ENCODE measurements at places on chromosomes 4 and X.
A peak's percentile ranks its signal among the peaks of the same experiment; 100 is the strongest.

DNA sequence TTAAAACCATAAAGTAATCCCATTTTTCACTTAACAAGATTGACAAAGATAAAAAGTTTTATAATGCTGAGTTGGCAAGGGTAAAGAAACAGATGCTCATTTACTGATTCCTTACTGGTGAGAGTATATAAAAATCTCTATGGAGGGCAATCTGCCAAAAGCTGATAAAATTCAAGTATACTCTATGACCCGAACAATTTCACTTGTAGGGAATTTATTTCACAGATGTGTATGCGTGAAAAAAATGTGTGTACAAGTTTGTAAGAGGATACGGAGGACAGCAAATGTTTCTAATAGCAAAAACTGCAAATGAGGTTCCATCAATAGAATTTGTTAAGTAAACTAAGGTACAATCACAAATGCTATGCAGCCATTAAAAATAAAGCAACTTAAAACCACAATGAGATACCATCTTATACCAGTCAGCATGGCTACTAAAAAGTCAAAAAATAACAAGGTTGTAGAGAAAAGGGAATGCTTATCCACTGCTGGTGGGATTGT is 23.4 kb downstream of the DHX15 start:
- no peak for DNase-seq

GRCh38 chr4:6563935-6564645 is 10.9 kb upstream of the MAN2B2 start:
- DNase-seq, result no peak

GRCh38 chr4:46270986-46271596 is 118.8 kb downstream of the GABRA2 start:
- peak; percentile 42 for DNase-seq

DNA sequence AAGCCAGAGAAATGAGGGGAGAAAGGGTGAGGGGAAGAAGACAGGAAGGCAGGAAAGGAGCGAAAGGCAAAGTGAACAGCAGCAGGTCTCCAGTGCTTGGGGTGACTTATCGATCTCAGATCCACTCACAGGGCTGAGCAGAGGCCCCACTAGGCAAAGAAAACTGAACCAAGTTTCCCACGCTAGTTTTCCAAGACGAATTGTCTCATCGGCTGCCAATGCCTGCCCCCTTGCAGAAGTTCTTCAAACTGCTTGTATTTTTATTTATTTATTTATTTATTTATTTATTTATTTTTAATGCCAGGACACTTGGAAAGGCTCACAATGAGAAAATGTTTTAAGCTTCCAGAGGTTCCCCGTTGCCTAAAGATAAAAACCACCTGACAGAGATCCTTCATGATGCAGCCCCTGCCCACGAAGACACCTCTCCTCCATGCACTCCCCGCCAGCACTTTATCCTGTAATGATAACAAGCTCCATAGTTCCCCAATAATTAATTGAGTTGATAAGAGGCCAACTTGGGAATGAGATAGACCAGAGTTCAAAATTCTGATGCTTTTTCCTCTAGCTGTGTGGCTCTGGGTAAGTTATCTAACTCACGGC is 43.2 kb downstream of the QDPR start:
- peak; percentile 48 for DNase-seq

- DNase-seq, result no peak
Observed at GRCh38 chrX:127124871-127125270, 305.3 kb downstream of the PRR32 start.

DNA sequence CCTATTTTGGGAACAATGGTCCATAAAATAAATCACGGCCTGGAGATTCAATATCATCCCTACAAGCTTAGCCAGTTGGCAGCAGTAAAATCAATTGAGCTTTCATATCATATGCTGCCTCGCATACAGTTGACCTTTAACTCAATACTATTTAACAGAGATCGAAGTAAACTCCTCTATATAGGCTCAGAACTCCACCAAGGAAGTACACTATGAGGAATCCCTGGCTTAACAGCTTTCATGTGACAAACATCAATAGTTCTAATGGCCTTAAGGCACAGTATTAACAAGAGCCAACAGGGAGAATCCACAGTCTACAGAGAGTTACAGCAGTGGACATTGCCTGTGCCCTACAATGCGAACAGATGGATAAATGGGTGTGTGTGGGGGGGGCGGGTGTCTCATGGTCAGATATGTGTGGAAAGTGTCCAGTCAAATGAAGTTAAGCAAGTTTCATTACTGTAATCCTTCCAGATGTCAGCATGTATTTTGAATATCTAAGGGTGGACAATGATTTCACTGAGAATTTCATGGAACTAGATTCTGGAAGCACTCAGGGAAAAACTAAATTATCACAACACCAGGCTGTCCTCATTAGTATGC is 98.2 kb upstream of the FAM9B start:
- no peak for DNase-seq

GRCh38 chr4:116066711-116067245 is 953.4 kb upstream of the NDST4 start:
- DNase-seq, result no peak

DNA sequence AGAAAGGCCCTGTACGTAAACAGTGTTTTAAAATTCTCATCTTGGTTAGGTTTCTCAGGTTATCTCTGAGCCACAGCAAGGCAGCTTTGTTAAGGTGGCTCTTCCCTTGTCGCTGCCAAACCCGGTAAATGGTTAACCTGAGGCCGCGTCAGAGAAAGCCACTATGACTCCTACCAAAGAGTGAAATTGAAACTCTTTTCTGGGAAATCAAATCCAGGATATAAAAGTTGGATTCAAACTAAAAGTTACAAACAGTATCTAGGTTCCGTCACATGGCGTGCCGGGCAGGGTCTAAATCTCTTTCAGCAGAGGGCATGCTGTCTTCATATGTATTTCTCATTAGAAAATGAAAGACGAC is 433 bp downstream of the MMAA start:
- DNase-seq, result peak; percentile 74

- DNase-seq, result no peak
Observed at GRCh38 chr4:118765399-118765798, 70.5 kb downstream of the SEC24D start.

DNA sequence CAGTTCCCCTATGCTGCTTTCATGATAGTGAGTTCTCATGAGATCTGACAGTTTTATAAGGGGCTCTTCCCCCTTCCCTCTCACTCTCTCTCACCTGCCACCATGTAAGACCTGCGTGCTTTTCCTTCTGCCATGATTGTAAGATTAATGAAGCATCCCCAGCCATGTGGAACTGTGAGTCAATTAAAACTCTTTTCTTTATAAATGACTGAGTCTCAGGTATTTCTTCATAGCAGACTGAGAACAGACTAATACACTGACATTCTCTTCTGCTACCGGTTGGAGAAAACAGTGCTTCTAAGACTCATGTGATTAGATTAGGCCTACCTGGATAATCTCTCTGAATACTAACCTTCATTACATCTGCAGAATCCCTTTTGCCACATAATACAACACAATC is 45.4 kb upstream of the TRPC5OS start:
- DNase-seq, result no peak

- no peak for DNase-seq
Observed at GRCh38 chr4:7607156-7607910, 172.6 kb upstream of the PSAPL1 start.

DNA sequence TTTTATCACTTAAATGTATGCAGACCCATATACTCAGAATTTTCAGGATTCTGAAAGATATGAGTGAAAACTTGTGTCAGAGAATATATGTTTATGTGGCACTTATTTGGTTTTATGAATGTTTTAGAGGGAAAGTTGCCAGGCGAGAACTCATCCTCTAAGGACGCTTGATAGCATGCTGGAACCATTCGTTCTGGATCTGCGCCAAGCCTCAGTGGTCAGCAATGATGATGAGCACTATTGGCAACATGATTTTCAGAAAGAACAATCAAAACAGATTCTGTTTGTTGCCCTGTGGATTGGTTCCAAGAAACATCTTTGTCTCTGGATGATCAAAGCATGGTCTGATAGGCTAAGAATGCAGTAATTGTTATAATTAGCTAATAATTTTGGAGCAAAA is 32.1 kb upstream of the RAPGEF2 start:
- peak; percentile 7 for DNase-seq

- DNase-seq, result no peak
Observed at GRCh38 chrX:68234171-68234910, 199.0 kb downstream of the OPHN1 start.

DNA sequence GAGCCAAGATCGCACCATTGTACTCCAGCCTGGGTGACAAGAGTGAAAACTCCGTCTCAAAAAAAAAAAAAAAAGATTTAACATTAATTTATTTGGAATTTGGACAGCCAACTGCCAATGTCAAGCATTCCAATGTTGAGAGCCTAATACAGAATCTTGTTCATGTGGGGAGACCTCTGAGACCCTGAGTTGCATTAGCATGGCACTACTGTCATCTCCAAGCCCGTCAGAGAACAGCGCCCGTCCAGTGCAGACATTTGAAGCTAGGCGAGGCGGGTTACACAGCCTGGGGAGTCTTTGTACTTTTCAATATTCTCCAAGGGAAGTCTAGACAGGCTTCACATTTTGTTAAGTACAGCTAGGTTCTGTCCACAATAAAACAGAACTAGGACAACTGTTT is 126.7 kb downstream of the CHRNA9 start:
- no peak for DNase-seq

GRCh38 chr4:1654216-1654955 is 29.7 kb downstream of the FAM53A start:
- DNase-seq, result no peak

GRCh38 chr4:4480685-4481398 is 61.0 kb downstream of the STX18 start:
- DNase-seq, result peak; percentile 92

GRCh38 chr4:4428966-4429875 is 42.3 kb downstream of the NSG1 start:
- peak; percentile 11 for DNase-seq

DNA sequence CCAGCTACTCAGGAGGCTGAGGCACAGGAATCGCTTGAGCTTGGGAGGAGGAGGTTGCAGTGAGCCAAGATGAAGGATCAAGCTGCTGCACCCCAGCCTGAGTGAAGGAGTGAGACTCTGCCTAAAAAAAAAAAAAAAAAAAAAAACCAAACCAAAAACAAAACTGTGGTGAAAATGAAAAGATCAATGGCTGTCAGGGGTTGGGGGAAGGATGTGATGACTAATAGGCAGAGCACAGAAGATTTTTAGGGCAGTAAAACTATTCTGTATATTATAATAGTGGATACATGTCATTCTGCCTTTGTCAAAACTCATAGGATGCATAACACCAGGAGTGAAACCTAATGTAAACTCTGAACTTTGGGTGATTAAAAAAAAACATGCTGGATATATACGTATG is 69.9 kb upstream of the ELOVL6 start:
- no peak for DNase-seq

- no peak for DNase-seq
Observed at GRCh38 chr4:147616849-147617172, 386 bp upstream of the TMEM184C start.

GRCh38 chr4:94519925-94520789 is 68.4 kb downstream of the PDLIM5 start:
- DNase-seq, result no peak

DNA sequence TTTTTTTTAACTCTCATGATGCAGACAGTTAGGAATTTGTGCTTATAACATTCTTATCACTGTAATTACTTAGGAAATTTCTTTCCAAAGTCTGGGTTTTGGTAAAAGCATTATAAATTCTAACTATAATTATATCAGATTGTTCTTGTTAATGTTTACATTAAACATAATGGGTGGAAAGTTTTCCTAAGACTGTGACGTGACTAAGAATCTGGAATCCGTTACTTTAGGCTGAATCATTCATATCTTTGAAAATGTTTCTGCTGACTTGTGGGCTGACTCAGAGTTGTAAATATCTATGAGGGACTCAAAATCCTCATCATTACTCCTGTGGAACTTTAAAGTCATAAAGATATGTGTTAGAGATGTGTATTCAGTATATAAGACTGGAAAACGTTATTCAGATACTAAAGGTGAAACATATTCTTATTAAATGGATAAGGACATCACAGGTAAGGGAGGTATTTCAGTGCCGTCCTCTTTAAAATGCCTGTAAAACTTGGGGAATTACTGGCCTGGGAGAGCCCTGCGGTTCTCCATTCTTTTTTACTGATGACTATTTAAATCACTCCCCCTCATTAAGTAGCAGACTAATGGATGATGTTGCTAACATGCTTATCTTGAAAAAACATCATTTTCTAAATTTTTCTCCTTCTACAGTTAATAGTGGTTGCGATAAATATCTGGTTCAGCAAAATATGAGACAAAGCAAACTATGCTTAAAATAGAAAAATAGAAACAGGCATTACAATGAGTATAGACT is 159.0 kb downstream of the DCLK2 start:
- no peak for DNase-seq

DNA sequence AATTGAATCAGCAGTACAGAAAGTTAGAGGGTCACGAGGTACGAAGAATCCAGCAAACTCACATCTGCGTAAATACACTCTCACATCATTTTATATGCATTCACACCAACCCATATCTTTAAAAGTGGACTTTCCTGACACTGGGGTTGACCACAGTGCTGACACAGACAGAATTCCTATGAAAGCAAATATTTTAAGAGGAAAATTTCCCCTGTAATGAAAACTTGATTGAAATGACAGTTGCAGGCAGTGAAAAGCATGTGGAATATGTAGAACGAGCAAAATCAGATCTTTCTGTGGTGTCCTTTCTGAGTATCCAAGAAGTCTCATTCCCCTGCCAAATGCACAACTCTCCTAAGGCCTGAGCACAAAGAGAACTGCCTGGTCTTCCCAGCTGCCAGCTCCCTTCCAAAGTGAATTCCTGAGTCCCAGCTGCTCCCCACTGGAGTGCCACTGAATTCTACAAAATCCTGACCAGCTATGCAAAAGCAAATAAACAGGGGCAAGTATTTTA is 50.5 kb upstream of the FAM9C start:
- DNase-seq, result peak; percentile 12

DNA sequence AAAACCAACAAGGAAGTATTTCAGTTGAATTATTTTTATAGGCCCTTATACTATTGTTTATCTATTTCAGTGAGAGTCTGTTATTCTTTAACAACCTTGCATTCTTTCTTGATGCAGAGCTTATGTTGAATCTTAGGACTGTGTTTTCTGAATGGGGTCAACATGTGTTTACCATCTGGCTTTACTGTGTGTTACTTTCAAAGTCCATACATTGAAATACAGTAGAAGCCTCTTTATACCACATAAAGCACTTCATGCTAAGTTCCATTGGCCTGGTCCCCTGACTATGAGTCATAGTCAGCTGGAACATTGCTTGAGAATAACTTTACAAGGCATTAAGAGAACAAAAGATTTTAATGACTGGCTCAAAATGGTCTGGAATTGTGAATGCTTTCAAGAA is 152.6 kb downstream of the GASK1B start:
- DNase-seq, result peak; percentile 6

DNA sequence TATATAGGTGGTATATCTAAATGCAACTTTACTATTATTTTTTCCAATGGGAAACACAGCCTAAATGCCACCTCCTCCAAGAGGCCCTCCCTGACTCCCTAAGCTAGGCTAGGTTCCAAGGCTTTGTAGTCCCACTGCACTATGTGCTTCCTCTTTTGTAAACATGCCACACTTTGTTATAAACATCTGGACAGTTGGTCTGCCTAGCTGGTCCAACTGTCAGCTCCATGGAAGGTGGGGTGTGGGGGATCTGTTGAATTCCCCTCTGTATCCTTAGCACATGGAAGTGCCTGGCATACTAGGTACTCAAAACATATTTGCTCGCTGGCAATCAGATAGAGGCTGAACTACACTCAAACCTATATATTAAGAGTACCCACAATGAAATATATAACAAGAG is 63.4 kb downstream of the SLC9A7 start:
- no peak for DNase-seq

- DNase-seq, result no peak
Observed at GRCh38 chrX:43386875-43387274, 269.2 kb upstream of the MAOA start.
